Activated T-helper 2 cell treated with anti-CD3 and anti-CD28 coated beads, Interferon-gamma antibody, Interleukin-2, Interleukin-4, amounts not matched to agents 10 μg/mL and 5 μg/mL and 100 μg/mL, durations not matched to agents 14 hours and 24 hours and 36 hours (primary cell): ENCODE measurements at places on chromosomes 12 and 14. TPM values are rescaled to one million over a fixed set of nuclear protein-coding genes. Genes with fewer than 3 reads are reported as not detected.

- DNase-seq: no peak
Measured at GRCh38 chr14:34931206-34931605, 51.6 kb upstream of the SRP54 start.

GRCh38 chr12:6343518-6343917 lies 1.6 kb upstream of the TNFRSF1A start:
- no peak for DNase-seq

DNA sequence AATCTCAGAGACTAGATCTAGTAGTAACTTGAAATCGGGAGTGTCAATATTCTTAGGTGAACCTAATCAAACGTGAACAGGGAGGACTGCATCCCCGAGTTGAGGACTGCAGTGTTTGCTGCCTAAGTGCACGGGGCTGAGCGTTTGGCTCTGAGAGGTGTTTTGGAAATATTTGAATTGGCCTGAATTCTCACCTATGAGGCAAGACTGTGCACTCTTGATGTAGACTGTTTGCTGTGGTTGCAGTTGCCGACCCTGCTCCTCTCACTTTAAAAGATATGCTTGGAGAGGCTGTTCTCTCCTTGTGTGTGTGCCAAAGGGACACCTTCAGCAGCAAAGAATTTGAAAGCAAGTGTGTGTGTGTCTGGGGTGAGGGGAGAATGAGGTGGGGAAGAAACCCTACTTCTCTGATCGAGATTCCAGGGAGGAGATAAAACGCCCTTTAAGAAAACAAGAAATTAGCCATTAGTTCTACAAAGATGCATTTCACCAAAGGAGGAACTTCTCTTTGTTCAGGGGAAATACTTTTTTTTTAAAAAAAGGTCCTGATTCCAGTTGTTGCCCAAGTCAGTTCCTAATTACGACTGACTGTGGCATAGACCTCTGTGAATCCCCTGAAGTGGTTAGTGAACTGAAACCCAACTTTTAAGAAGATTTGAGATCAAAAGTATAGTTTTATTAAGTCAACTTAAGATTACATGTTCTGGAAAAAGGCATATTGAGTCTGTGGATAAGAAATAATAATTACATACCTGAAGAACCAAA lies 106.6 kb downstream of the DYRK2 start:
- no peak for DNase-seq

POTEM gene
- total RNA-seq: not detected in 2 replicates

POTEG gene
- not detected in 2 replicates for total RNA-seq
